ENCODE measurements at places on chromosomes 16 and 17.
A peak's percentile ranks its signal among the peaks of the same experiment; 100 is the strongest.

- DNase-seq, result no peak
Measured at GRCh38 chr17:49247944-49248343, 17.4 kb upstream of the PHOSPHO1 start.

DNA sequence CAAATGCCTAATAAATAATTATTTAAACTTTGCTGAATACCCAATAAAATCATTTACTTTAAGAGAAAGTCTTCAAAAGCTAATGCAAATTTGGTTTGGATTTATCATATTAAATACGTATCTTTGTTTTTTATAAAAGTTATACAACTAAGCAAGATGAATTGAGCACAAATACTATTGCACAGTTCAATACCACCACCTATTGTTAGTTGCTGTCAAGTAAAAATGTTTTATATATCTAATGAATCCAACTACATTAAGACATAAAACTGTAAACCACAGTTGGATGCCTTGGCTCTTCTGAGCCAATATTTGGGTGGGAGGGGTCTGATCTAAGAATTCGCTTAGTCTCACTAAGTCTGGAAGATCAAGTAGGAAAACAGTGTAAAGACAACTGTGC lies 7.7 kb downstream of the FBXL20 start:
- no peak for DNase-seq

GRCh38 chr16:81531419-81531821 lies 86.8 kb downstream of the CMIP start:
- no peak for DNase-seq

DNA sequence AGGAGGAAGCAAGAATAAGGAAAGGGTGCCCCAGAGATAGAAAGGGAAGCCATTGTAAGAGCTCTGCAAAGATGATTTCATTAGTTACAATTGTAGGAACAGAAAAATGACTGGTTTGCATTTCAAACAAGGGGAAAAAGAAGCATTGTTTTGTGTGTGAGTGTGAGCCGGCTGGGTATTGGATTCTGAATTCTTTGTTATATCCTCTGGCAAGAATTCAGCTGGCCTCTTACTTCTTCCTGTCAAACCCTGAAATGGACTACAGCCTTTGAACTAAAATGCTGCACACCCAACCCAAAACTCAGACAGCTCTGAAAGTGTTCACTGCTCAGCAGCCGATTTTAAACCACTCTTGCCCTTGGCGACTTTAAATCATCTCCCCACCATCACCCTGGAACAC lies 461.3 kb downstream of the PMP22 start:
- DNase-seq, result no peak

DNA sequence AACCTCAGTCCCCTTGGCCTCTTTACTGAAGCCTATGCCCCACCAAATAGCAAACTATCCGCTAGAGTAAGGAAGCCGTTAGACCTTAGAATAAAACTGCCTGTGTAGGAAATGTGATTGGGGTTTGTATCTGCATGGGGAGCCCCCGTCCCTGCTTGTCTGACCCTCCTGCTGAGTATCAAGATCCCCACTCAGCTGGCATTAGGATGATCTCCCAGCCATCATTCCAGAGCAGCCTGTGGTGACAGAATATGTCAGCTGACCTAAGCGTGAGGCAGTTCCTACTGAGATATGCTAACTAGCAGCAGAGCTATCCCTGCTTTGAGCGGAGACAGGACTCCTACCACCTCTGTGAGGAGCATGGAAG lies 645 bp upstream of the GFOD2 start:
- no peak for DNase-seq

- DNase-seq, result peak; percentile 29
Measured at GRCh38 chr17:50056217-50056960, 479 bp downstream of the ITGA3 start.

DNA sequence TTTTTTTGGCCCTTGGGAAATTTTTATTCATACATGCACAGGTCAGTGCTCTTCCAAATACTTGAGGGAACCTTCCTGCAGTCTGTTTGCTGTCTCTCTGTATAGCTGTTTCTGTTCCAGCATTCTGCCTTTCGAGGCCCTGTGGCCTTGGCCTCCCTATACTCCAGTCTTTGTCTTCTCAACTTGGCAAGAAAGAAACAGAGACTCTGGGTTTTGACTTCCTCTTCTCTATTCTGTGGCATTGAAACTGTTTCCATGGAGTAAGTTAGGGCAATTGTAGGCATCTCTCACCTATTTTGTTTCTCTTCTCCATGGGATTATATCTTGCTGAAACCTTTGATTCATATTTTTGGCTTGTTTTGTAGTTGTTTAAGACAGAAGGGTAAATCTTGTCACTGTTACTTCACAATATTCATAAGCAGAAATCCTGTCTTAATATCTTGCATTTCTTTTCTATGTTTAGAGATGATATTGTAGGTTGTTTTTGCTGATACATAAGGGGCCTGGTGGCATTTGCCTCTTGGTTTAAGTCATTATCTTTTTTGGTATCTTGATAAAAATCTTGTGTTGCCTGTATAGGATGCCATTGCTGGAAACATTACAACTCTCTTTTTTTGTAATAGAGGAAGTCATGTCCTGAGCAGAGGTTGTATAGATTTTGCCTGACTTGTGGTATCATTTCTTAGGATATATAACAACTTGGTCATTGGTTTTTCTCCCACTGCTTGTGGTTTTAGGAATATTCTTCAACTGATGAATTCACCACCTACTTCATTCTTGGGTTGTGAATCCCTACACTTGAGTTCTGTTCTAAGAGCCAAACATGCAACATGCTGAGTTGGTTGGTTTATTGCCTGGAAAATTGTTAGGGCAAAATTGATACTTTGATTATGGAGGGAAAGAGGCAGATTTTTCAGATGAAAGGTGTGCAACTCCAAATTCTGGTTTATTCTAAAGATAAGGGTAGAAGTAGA lies 168.6 kb downstream of the FTO start:
- no peak for DNase-seq

Data from stimulated activated CD4-positive, alpha-beta T cell treated with anti-CD3 and anti-CD28 coated beads, Interleukin-1b, Interleukin-23, amount 100 ng/mL, for 1 hour (primary cell).